ENCODE measurements at places on chromosomes 2 and 18. TPM values are rescaled to one million over a fixed set of nuclear protein-coding genes. Genes with fewer than 3 reads are reported as not detected.

Gene MARCHF4
- total RNA-seq = 1.3 TPM

GRCh38 chr2:131093696-131094462 is 619 bp upstream of the FAM168B start:
- no peak for DNase-seq

GRCh38 chr2:23655934-23656596 is 270.9 kb downstream of the ATAD2B start:
- DNase-seq = no peak

DNA sequence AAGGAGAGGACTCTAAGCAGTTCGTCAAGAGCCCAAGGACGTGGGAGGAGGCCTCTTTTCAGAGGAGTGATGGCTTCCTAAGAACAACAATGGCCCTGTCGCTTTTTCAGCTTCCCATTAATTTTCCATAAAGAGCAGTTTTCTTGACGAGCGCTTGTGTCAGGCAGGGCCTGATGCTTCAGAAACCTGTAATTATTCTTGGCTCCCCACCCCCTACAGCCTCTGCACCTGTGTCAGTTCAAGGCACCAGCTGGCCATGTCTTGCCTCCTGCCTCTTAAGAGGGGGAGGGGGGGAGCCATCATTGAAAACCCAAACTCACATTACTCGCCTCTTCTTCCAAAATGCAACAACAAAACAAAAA is 32.3 kb downstream of the KLF7 start:
- DNase-seq = no peak

- DNase-seq = no peak
Observed at GRCh38 chr2:163266772-163267171, 428.2 kb upstream of the KCNH7 start.

GRCh38 chr18:54080858-54081257 is 143.6 kb downstream of the MBD2 start:
- no peak for DNase-seq

GRCh38 chr18:79107886-79108285 is 38.7 kb downstream of the ATP9B start:
- no peak for DNase-seq

Measured in osteocyte (in vitro differentiated cells).